ENCODE measurements at places on chromosomes 13 and 19.

DNA sequence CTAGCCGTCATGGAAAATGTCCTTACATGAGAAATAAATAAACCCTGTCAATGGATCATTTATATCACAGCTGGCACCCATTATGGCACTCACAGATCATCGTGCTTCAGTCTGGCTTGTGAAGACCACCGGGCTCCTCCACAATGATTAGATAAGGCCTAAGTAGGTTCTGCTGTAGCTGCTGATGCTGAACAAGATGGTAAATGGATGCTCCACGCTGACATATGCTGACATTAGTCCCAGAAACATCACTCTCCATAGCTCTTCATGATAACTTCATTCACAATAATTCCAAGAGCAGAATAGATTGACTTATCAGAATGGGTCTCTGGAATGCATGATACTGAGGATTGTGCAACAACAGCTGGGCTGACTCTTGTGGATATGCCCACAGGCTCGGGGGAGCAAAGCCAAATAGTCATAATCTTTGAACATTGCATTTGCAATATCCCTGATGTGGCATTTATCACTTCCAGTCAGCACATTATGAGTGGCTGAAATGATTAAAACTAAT is 63.8 kb upstream of the RXFP2 start:
- no peak for DNase-seq

DNA sequence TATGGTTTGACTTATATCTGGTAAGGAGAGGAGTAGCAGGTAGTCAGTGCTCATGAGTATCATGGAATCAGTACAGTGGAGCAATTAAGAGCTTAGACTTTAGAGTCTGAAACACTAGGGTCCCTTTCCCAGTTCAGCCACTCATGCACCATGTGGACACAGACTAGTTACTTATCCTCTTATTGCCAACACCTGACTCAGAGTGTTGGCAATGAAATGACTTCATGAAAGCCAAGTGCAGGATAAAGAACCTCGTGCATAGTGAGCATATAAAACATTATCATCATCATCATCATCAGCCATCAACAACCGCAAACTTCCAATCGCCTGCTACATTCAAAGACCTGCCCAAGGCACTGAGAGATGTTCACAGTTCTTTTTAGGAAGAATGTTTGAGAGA is 164.2 kb downstream of the FOXO1 start:
- no peak for DNase-seq

- no peak for DNase-seq
These were observed 163.1 kb downstream of the STK24 start for GRCh38 chr13:98413796-98414195.

DNA sequence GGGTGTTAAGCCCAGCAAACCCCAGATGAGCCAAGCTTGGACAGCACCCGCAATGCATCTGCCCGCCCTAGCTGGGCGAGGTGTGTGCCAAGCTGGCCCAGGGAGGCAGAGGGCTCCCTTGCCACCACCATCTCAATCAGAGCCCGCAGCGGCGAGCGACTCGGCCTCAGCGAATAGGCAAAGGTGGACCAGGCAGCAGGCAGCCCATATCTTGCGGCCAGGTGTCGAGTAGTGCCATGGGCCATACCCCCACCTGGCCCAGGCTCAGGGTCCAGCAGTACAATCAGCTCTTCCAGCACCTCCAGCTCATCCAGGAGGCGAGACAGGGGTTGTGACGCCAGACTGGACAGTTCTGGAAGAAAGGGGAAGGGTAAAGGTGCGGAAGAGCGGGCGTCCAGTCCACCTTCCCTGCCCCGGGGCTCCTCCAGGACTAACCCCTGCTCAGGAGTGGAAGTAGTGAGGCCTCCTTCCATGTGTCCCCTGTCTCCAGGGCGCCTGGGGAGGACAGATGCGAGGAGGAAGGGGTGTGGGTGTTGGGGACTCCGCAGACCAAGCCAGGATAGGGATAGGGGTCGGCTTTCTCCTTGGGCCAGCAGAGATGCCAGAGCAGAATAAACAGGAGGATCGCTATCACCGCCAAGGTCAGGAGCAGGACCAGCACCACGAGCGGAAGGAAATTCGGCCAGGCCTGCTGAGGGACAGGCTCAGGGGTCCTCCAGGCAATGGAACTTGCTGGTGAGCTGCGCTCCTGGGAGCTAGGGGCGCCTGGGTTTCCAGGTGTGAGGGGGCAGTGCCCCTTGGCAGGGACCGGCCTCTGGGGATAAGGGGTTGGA is 2.8 kb downstream of the IGFLR1 start:
- no peak for DNase-seq

GRCh38 chr19:9381361-9381785 is 18.6 kb downstream of the ZNF177 start:
- DNase-seq, result no peak

Measured in stimulated activated CD8-positive, alpha-beta memory T cell treated with anti-CD3 and anti-CD28 coated beads, Interleukin-15, amount 100 ng/mL, for 4 hours (primary cell).